ENCODE measurements at places on chromosomes 13 and 19. TPM values are rescaled to one million over a fixed set of nuclear protein-coding genes. Genes with fewer than 3 reads are reported as not detected.

KLK4 gene
- not detected for total RNA-seq

CALR3 gene
- not detected for total RNA-seq

APOC4 gene
- total RNA-seq, result not detected

GARIN5A gene
- 0.55 TPM for total RNA-seq

ZNF222 gene
- total RNA-seq, result 15.3 TPM

TTYH1 gene
- 99.3 TPM for total RNA-seq

KLF1 gene
- 2.1 TPM for total RNA-seq

MEIS3 gene
- total RNA-seq, result 31.7 TPM

CKM gene
- 122 TPM for total RNA-seq

ZNF554 gene
- total RNA-seq, result 12.8 TPM

RPS5 gene
- 834 TPM for total RNA-seq

FUT2 gene
- 0.44 TPM for total RNA-seq

ZNF726 gene
- 9.9 TPM for total RNA-seq

ZNF607 gene
- 18.2 TPM for total RNA-seq

PRODH2 gene
- total RNA-seq, result 0.27 TPM

CPAMD8 gene
- total RNA-seq, result 110 TPM

CYP2A6 gene
- total RNA-seq, result not detected

Measured in camera-type eye (tissue), 1 donor.